Vagina (tissue), 2 donors: ENCODE measurements at places on chromosomes 4 and X.

- no peak for DNase-seq
These were observed 728.2 kb downstream of the ARAP2 start for GRCh38 chr4:35516102-35516501.

DNA sequence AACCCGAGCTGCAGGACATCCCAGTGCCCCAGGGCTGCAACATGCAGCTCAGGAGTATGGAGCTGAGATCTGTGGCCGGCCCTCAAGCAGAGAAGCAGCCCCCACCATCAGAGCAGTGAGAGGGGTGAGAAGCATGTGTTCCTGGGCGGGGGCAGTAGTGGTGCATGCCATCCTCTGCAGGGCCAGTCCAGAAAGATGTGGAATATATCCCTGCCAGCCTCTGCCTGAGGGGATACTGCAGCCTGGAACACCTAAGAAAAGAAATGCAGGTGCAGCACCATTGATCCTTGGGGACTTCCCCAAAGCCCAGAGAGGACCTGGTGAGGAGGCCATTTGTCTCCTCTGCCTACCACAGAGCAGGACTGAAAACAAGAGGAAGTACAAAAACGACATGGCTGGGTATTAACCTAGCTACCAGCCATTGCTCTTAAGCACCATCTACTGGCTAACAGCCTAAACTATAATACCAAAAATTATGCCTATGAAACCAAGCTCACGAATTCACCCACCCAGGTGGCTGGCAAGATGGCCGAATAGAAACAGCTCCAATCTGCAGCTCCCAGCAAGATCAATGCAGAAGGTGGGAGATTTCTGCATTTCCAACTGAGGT lies 158.8 kb downstream of the ADGRA3 start:
- DNase-seq, result no peak

- no peak for DNase-seq
These were observed 159.8 kb downstream of the SLC4A4 start for GRCh38 chr4:71498625-71499024.

DNA sequence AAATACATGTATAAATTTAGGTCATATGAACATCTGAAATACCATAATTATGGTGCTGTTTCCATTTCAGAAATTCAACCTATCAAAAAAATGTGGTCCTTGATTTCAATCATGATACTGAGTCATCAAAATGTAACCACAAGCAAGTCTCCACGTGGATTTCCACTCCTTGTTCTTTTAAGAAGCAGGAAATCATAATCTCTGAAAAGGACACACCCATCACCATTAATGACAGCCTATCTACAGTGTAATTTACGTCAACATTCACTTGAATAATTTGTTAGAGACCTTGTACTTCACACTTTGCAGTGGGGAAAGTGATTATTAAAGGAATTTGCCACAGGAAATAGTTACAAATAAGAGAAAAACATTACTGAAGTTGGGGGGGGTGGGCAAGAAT lies 17.7 kb upstream of the SLC7A11 start:
- no peak for DNase-seq

- no peak for DNase-seq
These were observed 72.4 kb upstream of the JADE1 start for GRCh38 chr4:128737098-128737513.

DNA sequence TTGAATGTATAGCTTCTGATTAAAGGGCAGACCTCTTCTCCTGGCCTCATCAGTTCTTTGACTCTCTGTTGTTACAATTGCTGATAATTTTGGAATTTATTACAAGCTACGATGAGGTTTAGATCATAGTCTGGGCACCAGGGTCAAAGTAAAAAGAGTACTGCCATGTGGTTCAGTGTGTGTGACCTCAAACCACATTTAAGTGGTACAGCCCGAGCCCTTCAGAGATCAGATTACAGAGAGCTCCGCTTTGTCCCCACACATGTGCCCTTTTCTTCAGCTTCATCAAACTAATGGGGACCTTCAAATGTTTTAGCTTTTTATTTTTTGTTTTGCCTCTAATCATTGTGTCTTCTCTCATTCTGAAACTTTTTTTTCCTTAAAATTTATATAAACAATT lies 37.1 kb downstream of the SPANXN2 start:
- no peak for DNase-seq

- DNase-seq, result no peak
These were observed 197.2 kb downstream of the CBR4 start for GRCh38 chr4:168812806-168813205.
